Mammary microvascular endothelial cell (primary cell): ENCODE measurements at places on chromosomes 5 and 9. TPM values are rescaled to one million over a fixed set of nuclear protein-coding genes. Genes with fewer than 3 reads are reported as not detected.

Gene TAF11L10
- not detected in 2 replicates for total RNA-seq

Gene GM2A
- total RNA-seq, result 27.6 and 28.6 TPM in 2 replicates

Gene EXOSC2
- 37.8 and 38.0 TPM in 2 replicates for total RNA-seq

Gene SEMA6A
- total RNA-seq, result 2.0 and 4.4 TPM in 2 replicates

Gene SGCD
- total RNA-seq, result 0.34 TPM in 1 of 2 replicates, not detected in the other

Gene UGCG
- total RNA-seq, result 66.5 and 67.7 TPM in 2 replicates

Gene DPYSL3
- total RNA-seq, result 40.7 and 50.4 TPM in 2 replicates

Gene IL3
- total RNA-seq, result not detected in 2 replicates

Gene TRIM14
- 19.2 and 21.5 TPM in 2 replicates for total RNA-seq

Gene SOHLH1
- 0.34 TPM in 1 of 2 replicates, not detected in the other for total RNA-seq

Gene RAD17
- total RNA-seq, result 11.9 TPM in 2 replicates

Gene SMIM33
- not detected in 2 replicates for total RNA-seq

Gene WNT8A
- total RNA-seq, result not detected in 2 replicates

Gene CATSPER3
- 0.40 TPM in 1 of 2 replicates, not detected in the other for total RNA-seq
